ENCODE measurements at places on chromosomes 4 and X. TPM values are rescaled to one million over a fixed set of nuclear protein-coding genes. Genes with fewer than 3 reads are reported as not detected.

- DNase-seq, result peak; percentile 17
Observed at GRCh38 chr4:8719421-8719820, 126.9 kb downstream of the CPZ start.

Gene RTL9
- 0.09 TPM for total RNA-seq

DNA sequence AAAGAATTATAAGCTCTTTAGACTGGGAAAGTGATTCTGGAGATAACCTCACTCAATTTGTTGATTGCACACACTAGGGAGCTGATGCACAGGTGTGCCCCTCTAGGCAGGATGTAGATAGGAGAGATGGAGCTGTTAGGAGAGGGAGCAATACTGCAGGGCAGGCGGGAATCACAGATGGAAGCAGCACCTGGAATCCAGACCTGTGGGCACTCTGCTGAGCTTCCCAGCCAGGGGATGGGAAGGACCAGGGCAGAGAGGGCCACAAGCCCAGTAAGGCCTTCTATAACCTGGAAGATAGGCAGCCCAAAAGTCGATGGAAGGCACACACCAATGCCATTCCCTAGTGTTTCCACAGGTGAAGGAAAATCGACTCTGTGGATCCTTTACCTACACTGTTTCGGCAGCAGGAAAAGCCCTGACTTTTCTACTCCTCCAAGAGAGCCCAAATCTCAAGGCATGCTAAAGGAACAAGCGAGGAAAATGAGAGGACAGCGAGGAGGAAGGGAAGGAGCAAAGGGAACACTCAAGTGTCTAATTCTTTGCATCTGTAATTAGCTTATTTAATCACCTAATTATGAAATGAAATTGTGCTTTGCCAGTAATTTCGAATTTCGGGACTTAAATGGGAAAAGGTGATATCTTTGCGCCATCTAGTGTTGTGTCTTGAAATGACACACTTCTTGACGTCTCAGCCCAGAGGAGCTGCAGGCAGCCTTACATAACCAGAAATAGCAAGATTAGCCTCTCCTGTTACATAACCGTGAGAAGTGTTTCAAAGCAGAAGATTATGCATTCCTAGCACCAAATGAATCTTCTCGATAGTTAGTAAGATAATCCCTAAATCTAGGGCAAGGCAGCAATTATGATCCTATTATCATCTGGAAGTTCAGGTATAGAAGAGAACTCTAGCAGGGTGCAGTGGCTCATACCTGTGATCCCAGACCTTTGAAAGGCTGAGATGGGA, 31.0 kb upstream of the TLR3 start:
- no peak for DNase-seq

- no peak for DNase-seq
Observed at GRCh38 chr4:22482250-22483127, 33.4 kb downstream of the ADGRA3 start.

Gene TLR10
- 1.6 TPM for total RNA-seq

GRCh38 chrX:152640034-152640818, 2.5 kb downstream of the GABRQ start:
- no peak for DNase-seq

Gene ZNF518B
- 20.3 TPM for total RNA-seq

GRCh38 chr4:73723023-73723422, 17.3 kb upstream of the CXCL8 start:
- DNase-seq, result no peak

GRCh38 chr4:88820698-88821415, 123.2 kb upstream of the NAP1L5 start:
- no peak for DNase-seq

GRCh38 chr4:157195374-157195773, 25.2 kb upstream of the GRIA2 start:
- no peak for DNase-seq

All from sciatic nerve (tissue), 2 donors.